ENCODE measurements at places on chromosomes 16 and 17.

GRCh38 chr17:80785477-80786178, 206.0 kb upstream of the CHMP6 start:
- no peak for DNase-seq

DNA sequence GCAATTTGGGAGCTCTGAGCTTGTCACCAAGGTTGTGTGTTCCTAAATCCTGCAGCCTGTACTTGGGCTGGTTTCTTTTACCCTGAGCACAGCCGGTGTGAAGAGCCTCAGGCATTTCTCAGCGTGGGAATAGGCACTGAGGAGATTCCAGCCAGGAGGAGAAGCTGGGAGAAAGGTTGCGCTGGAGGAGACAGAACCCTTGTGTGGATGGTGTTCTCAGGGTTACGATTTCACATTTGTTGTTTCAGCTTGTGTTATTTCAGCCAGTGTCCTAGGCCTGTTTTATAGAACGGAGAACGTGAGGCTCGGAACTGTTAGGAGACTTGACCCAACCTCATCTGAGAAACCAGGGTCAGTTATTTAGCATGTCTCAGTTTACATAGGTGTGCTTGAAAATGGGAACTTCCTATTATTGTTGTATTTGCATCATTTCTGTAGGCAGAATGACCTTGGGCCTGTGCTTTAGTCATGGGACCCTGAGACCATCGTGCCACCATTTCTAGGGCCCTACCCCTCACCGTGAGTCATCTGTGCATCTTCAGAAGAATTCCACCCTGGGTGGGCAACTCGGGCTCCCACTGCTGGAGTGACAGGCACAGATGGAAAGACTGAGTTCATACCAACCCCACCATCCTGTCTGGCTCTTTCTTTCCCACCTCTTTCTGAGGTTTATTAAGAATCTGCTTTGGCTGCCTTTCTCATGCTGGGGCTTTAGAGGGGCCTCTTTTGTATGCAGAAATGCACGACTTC, 134.9 kb downstream of the MSI2 start:
- DNase-seq: no peak

- DNase-seq: no peak
These were observed 4.4 kb downstream of the TPSAB1 start for GRCh38 chr16:1244881-1245280.

DNA sequence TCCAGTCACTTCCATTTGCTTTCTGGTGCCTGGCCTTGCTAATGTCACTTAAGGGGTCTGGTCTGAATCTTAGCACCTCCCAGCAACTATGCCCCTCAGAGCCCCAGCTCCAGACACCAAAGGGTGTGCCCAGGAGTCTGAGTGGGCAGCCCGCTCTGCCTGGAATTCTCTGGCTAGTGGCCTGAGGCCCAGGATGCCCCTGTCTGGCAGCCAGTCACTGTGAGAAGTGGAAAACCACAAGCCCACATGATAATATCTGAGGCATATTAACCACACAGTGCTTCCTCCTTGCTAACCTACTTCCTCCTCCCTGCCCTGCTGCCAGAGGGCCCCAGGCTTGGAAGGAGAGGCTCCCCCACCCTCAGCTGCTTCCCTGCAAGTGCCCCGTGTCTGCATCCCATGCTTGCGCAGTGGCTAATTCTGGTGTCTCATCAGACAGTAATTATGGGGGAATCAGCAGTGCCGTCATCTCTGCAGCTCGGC, 14.0 kb downstream of the SRCIN1 start:
- DNase-seq: peak; percentile 77

DNA sequence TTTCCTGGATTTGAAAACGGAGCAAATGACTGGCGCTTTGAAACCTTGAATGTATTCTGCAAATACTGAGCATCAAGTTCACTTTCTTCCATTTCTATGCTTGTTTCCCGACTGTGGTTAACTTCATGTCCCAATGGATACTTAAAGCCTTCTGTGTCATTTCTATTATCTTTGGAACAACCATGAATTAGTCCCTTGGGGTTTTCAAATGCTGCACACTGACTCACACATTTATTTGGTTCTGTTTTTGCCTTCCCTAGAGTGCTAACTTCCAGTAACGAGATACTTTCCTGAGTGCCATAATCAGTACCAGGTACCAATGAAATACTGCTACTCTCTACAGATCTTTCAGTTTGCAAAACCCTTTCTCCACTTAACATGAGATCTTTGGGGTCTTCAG, 32.3 kb downstream of the BRCA1 start:
- DNase-seq: no peak

- DNase-seq: no peak
These were observed 14.0 kb upstream of the KPNB1 start for GRCh38 chr17:47635734-47636133.

GRCh38 chr16:87392821-87393679, 914 bp downstream of the MAP1LC3B start:
- no peak for DNase-seq

GRCh38 chr16:88736496-88736895, 30.2 kb downstream of the CTU2 start:
- no peak for DNase-seq

- DNase-seq: peak; percentile 5
These were observed 13.7 kb downstream of the MYO15B start for GRCh38 chr17:75601057-75601987.

- DNase-seq: no peak
These were observed 16.6 kb upstream of the AATK start for GRCh38 chr17:81182596-81182995.

DNA sequence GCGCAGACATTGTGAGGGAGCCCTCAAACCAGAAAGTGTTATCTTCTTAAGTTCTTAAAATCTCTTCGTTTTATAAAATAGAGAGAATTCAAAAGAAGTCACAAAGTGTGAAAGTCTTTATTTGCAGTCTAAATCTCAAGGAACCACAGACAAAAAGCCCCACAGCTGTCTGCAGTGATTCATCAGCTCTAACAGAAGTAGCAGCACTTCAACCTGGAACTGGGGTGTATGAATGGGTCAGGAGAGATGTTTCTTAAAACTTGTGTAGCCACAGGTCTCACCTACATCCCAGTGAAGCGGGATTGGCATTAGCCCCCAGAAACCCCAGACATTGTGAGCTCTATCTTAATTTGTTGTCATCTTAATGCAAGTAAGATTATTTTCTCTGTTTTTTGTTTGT, 61.1 kb downstream of the CDYL2 start:
- no peak for DNase-seq

DNA sequence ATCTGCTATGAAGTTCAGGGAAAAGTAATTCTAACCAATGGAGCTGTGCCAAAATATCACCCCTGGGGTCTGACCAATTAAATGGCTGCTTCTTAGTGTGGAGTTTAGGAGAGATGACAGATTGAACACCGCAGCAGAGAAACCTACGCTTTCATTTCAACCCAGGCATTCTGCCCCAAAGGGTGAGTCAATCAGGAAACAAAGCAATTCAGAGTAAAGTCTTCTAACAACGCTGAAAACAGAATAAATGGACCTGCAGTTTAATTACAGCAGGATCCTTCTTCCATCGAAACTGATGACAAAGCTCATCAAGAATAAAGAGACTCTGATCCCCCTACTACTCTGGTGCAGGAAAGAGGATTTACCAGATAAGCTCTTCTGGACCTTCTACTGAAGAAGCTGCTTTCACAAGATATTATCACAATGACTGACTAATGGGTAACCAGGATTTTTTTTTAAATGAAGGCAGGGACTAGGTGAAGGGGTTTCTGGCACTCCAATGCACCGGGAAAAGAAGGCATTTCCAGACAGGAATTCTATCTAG, 16.7 kb downstream of the RFFL start:
- no peak for DNase-seq
